ENCODE measurements at places on chromosomes 11 and 22.
A peak's percentile ranks its signal among the peaks of the same experiment; 100 is the strongest.

DNA sequence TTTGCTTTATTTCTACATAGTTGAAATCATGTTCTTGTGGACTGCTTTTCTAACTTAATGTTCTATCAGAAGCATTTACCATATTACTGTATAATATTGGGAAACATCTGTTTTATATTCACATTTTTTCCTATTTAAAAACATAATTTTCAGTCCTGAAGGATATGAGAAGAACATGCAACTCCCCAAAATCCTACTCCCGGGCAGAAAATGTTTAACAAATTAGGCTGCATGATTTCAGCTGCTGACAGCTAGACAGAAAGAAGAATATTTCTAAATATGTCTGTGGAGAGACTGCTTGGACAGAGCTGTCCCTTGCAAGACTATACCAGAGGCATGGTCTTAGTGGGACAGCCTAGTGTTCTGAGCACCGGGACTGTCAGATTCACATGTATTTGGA, 15.7 kb upstream of the AMPD3 start:
- no peak for DNase-seq

GRCh38 chr11:121473064-121473777, 20.5 kb upstream of the SORL1-AS1 start:
- no peak for DNase-seq

DNA sequence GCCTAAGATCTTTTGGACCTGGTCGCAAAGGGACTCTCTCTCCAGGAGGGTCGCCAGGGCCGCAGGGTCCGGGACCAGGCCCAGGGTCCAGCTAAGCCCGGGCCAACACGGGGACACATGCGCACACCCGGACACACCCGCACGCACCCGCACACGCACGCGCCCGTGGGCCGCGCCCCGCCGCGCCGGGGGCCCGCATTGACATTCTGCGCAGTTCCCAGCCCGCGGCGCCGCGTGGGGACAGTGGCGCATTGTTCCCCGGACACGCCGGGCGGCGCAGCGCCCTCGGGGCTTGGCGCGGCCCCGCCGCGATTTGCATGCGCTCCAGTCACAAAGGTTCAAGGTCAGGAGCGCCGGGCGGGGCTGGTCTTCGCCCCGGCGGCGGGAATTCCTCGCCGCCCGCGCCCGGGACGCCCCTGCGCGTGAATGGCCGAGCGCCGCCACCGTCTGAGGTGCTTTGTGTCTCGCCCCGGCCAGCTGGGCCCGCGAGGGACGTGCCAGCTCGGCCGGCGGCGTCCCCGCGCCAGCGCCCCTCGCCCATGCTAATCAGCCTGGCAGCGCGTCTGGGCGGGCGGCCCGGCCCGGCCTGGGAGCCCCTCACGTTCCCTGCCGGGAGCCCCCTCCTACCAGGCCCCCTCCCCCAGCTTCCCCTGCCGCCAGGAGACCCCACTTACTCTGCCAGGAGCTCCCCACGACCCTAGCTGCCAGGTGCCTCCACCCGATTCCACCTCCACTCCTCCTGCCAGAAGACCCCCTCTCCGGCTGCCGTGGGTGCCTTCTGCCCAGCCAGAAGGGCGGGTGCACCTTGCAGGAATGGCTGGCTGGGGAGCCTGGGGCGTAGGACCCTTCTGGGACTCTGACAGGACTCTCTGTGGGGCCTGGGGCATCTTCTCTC, 50.5 kb upstream of the WNT7B start:
- DNase-seq, result no peak

DNA sequence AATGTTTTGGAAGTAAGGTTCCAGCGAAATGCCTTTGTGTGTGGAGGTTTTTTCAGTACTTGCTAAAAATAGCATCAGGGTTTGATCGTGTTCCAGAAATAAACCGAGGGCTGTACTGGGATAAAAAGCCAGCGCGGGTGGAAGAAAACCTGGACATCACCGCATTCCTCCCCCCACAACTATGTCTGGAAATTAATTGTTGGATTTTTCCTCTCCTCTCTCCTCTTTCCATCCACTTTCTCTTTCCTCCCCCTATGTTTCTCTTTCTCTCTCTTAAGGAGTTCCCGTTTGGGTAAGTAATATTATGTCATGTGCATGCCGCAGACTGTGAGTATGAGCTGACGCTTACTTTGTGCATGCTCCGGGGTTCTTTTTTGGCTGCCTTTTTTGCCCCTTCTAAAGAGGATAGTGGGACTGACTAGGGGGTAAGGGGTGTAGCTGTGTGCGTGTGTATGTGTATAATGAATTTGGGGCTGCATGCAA, 104.2 kb upstream of the HSD17B12 start:
- no peak for DNase-seq

DNA sequence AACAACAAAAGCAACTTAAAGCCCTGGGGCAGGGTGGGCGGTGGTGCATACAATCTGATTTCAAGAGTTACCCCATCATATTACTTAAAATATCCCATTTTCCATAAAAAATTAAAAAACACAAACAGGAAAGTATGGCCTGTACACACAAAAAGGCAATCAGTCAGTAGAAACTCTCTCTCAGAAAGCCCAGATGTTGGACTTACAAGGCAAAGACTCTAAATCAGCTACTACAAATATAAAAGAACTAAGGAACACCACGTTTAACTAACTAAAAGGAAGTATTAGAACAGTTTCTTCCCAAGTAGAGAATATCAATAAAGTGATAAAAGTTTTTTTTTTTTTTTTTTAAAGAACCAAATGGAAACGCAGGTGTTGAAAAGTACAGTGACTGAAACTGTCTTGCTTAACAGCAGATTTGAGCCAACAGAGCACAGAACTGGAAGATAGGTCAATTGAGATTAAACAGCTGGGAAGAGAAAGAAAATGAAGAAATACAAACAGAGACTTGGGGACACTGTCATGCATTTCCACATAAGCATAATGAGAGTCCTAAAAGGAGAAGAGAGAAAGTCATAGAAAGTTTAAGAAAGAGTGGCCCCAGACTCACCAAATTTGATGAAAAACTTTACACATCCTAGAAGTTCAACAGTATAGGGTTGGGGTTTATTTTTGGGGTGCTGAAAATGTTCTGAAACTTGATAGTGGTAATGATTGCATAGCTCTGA, 8.6 kb downstream of the SC5D start:
- no peak for DNase-seq

DNA sequence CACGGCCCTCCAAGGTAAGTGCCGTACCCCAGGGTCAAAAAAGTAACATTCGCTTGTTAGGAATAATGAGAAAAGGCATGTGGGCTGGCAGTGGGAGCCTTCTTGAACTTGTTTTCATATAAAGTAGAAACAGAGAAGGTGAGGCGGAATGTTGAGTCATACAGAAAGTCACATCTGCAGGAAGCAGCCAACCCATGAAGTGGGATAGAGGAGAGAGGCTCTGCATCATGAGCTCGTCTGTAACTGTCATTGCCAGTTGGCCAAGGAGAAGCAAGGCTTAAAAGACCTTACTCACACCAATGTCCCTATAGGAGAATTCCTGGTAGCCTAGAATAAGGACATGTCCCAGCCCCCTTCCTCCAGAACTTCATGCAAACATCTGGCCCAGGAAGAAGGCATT, 253.3 kb downstream of the BUD13 start:
- no peak for DNase-seq

DNA sequence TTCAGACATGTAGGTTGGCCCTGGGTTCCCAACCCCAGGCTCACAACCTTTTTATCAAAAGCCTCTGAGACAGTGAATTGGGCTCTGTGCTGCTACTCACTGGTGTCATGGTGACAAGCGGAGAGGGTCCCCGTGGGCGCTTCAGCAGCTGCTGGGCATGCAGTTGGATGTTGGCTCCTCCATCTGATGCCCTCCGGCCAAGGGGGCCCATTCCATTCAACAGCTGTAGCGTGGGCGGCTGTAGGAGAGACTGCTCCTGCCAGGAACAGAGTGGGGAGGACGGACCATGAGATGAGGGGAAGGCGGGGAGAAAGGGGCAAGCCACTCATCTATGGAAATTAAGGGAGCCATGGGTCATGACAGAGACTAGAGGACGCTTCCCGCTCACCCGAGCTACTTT, 36.0 kb upstream of the APOA1 start:
- no peak for DNase-seq

GRCh38 chr11:94862926-94863880, 95.0 kb downstream of the AMOTL1 start:
- DNase-seq, result no peak

GRCh38 chr11:96014217-96014616, 90.3 kb upstream of the MTMR2 start:
- DNase-seq, result no peak

GRCh38 chr11:108009497-108010370, 1.0 kb downstream of the CUL5 start:
- DNase-seq, result no peak

GRCh38 chr11:86245369-86246292, 1.1 kb downstream of the EED start:
- DNase-seq, result no peak

GRCh38 chr11:116166573-116167465, 606.0 kb downstream of the BUD13 start:
- DNase-seq, result no peak

- DNase-seq, result no peak
These were observed 24.0 kb upstream of the LRRC10B start for GRCh38 chr11:61484541-61484940.

DNA sequence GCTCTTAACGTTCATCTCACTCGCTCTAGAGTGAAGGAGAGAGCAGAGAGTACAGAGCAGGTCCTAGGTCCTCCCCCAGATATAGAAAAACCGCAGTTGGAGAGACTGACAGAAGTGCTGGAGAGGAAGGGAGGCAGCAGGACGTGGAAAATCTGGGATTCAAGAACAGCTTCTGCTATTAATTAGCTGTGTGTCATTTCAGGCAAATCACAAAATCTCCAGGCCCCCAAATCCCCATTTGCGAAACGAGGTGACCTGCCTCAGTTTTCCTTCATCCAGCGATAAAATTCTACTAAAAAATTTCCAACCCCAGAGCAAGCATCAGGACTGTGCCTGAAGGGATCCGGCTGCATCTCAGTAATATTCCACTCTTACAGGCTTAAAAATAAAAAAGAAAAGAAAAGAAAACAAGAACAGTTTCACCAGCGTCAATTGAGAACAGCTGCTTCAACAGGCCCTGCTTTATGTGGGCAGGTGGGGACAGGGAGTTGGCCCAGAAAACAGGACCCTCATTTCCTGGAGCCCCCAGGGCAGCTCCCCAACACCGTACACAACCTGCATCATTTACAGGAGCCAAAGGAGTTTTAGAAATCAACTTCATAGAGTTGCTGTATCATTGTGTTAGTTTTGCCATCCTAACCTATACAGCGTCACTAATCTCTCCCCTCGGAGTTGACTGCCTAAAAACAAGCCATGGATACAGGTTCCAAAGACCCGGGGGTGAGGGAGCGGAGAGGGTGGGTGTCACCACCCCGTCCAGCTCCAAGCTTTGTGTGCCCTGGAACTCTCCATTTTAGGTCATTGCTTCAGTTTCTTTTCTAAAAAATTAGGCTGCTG, 2.3 kb upstream of the MALAT1 start:
- peak; percentile 64 for DNase-seq

Data from NCI-H1092 (cell line).